CD4-positive, CD25-positive, alpha-beta regulatory T cell (primary cell): ENCODE measurements at places on chromosomes 5 and 9. TPM values are rescaled to one million over a fixed set of nuclear protein-coding genes. Genes with fewer than 3 reads are reported as not detected.
A peak's percentile ranks its signal among the peaks of the same experiment; 100 is the strongest.

DNA sequence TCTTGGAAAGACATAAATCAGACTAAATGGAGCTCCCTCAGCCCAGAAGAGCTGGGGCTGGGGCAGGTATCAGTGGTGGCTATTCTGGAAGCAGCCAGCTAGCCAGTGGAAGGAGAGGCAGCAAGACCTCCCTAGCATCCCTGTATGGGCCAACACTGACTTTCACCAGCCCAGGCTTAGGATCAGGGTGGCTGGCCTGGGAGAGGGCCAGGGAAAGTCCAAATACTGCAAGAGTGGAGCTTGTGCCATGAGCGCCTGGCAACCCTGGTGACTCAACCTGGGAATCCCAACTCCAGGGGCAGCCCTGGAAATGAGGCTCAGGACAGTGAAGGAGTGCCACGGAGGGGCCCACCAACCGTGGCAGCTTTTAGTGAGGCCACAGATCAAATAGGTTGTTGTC, 7.6 kb upstream of the IRF1 start:
- H3K27me3 ChIP-seq, result no peaks in the 10 kb centered on the region
- no peak for DNase-seq
- H3K27ac ChIP-seq, result peak overlapping the region; percentile 99
- peaks cover 58% of the 10 kb centered on the region for H3K4me1 ChIP-seq
- H3K4me3 ChIP-seq, result no peak overlapping the region

- DNase-seq, result no peak
- peaks cover 2% of the 10 kb centered on the region for H3K27me3 ChIP-seq
- no peak overlapping the region for H3K4me3 ChIP-seq
- H3K4me1 ChIP-seq, result no peaks in the 10 kb centered on the region
Observed at GRCh38 chr9:74867483-74867882, 20.2 kb downstream of the TRPM6 start.

DNA sequence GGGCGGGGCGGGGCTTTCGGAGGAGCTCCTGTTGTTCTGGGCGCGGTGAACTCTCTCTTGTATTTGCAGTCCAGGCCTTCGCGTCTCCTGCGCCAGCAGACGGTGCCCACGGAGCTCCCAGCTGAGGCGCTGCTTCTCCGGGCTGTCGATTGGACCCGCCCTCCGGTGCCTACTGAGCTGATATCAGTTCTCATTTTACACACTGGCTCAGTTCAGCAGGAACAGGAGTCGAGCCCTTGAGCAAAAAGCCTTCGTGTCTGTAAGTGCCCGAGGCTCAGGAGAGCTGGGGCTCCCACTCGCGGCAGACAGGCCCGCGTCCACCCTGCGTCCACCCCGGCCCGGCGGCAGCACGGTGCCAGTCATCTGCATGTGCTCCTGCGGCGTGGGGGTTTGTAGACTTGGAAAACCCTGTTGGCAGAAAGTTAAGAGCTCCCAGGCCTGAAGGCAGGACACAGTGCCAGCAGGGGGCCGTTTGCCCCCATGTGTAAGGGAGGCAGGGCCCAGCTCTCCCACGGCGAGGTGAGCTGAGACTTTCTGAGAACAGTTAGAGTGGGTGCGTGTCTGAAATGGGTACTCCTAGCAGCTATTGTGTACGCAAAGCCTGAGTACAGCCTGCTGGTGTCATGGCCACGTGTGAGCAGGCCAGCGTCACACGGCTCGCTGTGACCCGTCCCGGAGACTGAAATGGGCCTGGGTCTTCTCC, 231.5 kb downstream of the FANCC start:
- no peaks in the 10 kb centered on the region for H3K36me3 ChIP-seq
- H3K27me3 ChIP-seq, result no peaks in the 10 kb centered on the region
- no peak overlapping the region for H3K4me3 ChIP-seq
- H3K27ac ChIP-seq, result no peak overlapping the region
- no peaks in the 10 kb centered on the region for H3K4me1 ChIP-seq

GRCh38 chr5:139271201-139272027, 22.1 kb upstream of the MATR3 start:
- H3K27me3 ChIP-seq, result no peaks in the 10 kb centered on the region
- no peak overlapping the region for H3K27ac ChIP-seq
- no peak for DNase-seq
- H3K36me3 ChIP-seq, result no peaks in the 10 kb centered on the region
- peaks cover 35% of the 10 kb centered on the region for H3K4me1 ChIP-seq
- H3K4me3 ChIP-seq, result no peak overlapping the region

GRCh38 chr9:30507166-30507565, 1877.3 kb upstream of the ACO1 start:
- no peaks in the 10 kb centered on the region for H3K27me3 ChIP-seq
- H3K36me3 ChIP-seq, result no peaks in the 10 kb centered on the region
- H3K27ac ChIP-seq, result no peak overlapping the region
- DNase-seq, result no peak
- H3K4me3 ChIP-seq, result no peak overlapping the region
- H3K4me1 ChIP-seq, result no peaks in the 10 kb centered on the region

- H3K4me3 ChIP-seq, result no peak overlapping the region
- H3K36me3 ChIP-seq, result no peaks in the 10 kb centered on the region
- no peaks in the 10 kb centered on the region for H3K27me3 ChIP-seq
- H3K4me1 ChIP-seq, result no peaks in the 10 kb centered on the region
- DNase-seq, result no peak
Observed at GRCh38 chr9:13689925-13690324, 410.4 kb upstream of the MPDZ start.

DNA sequence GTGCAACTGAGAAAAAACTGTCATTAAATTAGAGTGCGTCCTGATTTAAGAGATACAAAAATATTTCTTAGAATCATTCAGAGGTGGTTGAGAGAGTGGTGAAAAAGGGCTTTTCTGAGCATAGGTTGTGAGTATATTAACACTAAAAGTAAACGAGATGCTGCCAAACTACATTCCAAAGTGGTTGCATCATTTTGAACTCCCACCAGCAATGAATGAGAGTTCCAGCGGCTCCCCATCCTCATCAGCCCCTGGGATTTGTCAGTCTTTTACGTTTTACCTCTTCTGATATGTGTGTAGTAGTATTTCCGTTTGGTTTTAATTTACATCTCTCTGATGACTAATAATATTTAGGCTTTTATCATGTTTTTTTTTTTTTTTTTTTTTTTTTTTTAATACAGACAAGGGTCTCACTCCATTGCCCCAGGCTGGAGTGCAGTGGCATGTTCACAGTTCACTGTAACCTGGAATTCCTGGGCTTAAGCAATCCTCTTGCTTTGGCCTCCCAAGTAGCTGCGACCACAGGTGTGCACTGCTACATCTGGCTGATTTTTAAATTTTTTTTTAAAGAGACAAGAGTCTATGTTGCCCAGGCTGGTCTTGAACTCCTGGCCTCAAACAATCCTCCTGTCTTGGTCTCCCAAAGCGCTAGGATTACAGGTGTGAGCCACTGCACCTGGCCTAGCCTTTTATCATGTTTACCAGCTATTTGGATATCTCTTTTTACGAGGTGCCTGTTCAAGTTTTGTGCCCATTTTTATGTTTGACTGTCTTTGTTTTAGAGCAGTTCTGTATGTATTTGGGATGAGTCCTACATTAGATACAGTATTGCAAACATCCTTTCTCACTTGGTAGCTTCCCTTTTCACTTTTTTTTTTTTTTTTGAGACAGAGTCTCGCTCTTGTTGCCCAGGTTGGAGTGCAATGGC, 17.0 kb downstream of the PRRT1B start:
- no peak overlapping the region for H3K4me3 ChIP-seq
- H3K27me3 ChIP-seq, result no peaks in the 10 kb centered on the region
- no peak for DNase-seq
- no peaks in the 10 kb centered on the region for H3K4me1 ChIP-seq

- H3K4me1 ChIP-seq, result no peaks in the 10 kb centered on the region
- no peak for DNase-seq
- H3K36me3 ChIP-seq, result no peaks in the 10 kb centered on the region
- peaks cover 26% of the 10 kb centered on the region for H3K27me3 ChIP-seq
- no peak overlapping the region for H3K27ac ChIP-seq
Observed at GRCh38 chr5:90548069-90548593, 10.5 kb upstream of the ADGRV1 start.

DNA sequence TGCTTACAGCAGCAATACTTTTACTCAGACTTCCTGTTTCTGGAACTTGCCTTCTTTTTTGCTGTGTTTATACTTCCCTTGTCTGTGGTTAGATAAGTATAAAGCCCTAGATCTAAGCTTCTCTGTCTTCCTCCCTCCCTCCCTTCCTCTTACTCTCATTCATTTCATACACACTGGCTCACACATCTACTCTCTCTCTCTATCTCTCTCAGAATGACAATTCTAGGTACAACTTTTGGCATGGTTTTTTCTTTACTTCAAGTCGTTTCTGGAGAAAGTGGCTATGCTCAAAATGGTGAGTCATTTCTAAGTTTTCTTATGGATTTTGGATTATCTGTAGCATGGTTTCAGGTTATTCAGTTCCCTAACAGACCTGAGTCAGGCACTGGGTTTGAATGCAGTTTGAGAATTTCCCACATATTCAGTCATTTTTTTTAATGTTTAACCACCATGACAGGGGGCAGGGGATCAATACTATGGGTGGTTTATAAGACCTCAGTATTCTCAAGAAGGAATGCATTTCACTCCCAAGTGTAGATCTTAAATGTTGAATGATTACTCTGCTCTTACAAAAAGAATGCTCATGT, at the start of gene IL7R:
Gene IL7R (plus strand): TSS at position 127 of the 587 bp plus-strand sequence. CDS start 87 bp downstream, at position 214.
- H3K4me3 ChIP-seq, result peak within 1 kb of the TSS; percentile 100
- H3K4me1 ChIP-seq, result peaks cover 69% of the 10 kb centered on the region
- peaks cover 26% of the 10 kb centered on the region for H3K36me3 ChIP-seq
- peak; percentile 76 for DNase-seq
- H3K27ac ChIP-seq, result peak within 1 kb of the TSS; percentile 98

GRCh38 chr5:72394688-72395087, 74.5 kb downstream of the PTCD2 start:
- no peak for DNase-seq
- H3K27me3 ChIP-seq, result peaks cover 3% of the 10 kb centered on the region
- no peaks in the 10 kb centered on the region for H3K36me3 ChIP-seq
- no peaks in the 10 kb centered on the region for H3K4me1 ChIP-seq
- no peak overlapping the region for H3K27ac ChIP-seq
- H3K4me3 ChIP-seq, result no peak overlapping the region

- no peak for DNase-seq
- no peaks in the 10 kb centered on the region for H3K36me3 ChIP-seq
- peaks cover 41% of the 10 kb centered on the region for H3K4me1 ChIP-seq
- H3K27ac ChIP-seq, result no peak overlapping the region
Observed at GRCh38 chr5:10448754-10449360, 7.2 kb downstream of the ROPN1L start.

DNA sequence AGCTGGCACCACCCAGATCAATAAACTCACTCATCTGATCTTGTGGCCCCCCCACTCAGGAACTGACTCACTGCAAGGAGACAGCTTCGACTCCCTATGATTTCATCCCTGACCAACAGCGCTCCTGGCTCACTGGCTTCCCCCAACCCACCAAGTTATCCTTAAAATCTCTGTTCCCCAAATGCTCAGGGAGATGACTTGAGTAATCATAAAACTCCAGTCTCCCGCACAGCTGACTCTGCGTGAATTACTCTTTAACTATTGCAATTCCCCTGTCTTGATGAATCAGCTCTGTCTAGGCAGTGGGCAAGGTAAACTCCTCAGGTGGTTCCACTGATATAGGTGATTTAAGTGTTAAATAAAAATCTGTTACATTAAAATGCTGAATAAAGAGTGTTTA, 1.9 kb upstream of the TRIM32 start:
- H3K27me3 ChIP-seq, result no peaks in the 10 kb centered on the region
- H3K4me1 ChIP-seq, result peaks cover 44% of the 10 kb centered on the region
- no peak for DNase-seq
- H3K27ac ChIP-seq, result no peak overlapping the region
- peak overlapping the region; percentile 8 for H3K4me3 ChIP-seq

- H3K4me3 ChIP-seq, result no peak overlapping the region
- no peak overlapping the region for H3K27ac ChIP-seq
- no peaks in the 10 kb centered on the region for H3K4me1 ChIP-seq
Observed at GRCh38 chr9:114096041-114096511, 3.0 kb downstream of the KIF12 start.

GRCh38 chr5:44048276-44048984, 340.8 kb downstream of the FGF10 start:
- H3K4me3 ChIP-seq, result no peak overlapping the region
- no peak overlapping the region for H3K27ac ChIP-seq
- H3K4me1 ChIP-seq, result no peaks in the 10 kb centered on the region
- H3K36me3 ChIP-seq, result no peaks in the 10 kb centered on the region
- no peaks in the 10 kb centered on the region for H3K27me3 ChIP-seq

DNA sequence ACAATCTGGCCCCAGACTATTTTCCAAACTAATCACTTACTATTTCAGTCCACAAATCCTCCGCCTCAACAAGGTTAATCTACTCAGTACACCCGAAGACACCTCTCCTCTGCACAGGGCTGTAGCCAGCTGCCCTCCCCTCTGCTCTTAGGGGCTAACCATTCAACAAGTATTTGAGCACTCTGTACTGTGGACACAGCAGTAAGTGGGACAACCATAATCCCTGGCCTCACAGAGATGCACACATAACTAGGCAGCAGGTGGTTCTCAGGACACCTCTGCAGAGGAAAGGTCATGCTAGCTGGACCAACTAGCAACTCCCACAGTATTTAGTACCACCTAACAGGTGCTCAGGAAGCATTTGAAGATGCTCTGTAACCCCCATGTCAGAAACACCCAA, 5.5 kb downstream of the CAMSAP1 start:
- peaks cover 26% of the 10 kb centered on the region for H3K4me1 ChIP-seq
- H3K36me3 ChIP-seq, result no peaks in the 10 kb centered on the region
- no peak for DNase-seq
- no peak overlapping the region for H3K27ac ChIP-seq

DNA sequence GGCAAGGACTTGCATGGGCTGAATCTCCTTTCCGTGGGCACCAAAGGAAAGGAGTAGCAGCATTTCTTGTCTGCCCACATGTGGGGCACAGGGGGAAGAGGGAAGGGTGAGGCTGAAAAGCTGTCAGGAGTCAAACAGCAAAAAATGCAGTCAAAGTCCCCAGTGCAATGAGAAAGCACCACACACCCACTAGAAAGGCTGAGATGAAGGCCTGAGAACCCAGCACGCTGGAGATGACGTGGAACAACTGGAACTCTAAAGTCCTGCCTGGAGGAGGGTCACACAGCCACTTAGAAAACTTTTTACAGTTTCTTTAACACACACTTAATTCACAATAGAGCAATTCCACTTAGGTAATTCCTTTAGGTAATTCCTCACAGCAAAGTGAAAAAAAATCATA, 94.6 kb upstream of the IGFBPL1 start:
- H3K27ac ChIP-seq, result no peak overlapping the region
- DNase-seq, result no peak
- no peaks in the 10 kb centered on the region for H3K36me3 ChIP-seq
- H3K4me1 ChIP-seq, result no peaks in the 10 kb centered on the region
- no peak overlapping the region for H3K4me3 ChIP-seq

- H3K4me3 ChIP-seq, result peak overlapping the region; percentile 27
- peak; percentile 90 for DNase-seq
- H3K27me3 ChIP-seq, result no peaks in the 10 kb centered on the region
- peak overlapping the region; percentile 65 for H3K27ac ChIP-seq
- peaks cover 67% of the 10 kb centered on the region for H3K4me1 ChIP-seq
- H3K36me3 ChIP-seq, result peaks cover 12% of the 10 kb centered on the region
Observed at GRCh38 chr5:80181618-80182211, 74.1 kb downstream of the SERINC5 start.

- peaks cover 56% of the 10 kb centered on the region for H3K4me1 ChIP-seq
- H3K27ac ChIP-seq, result peak overlapping the region; percentile 79
- H3K36me3 ChIP-seq, result peaks cover 27% of the 10 kb centered on the region
- DNase-seq, result peak; percentile 34
Observed at GRCh38 chr5:149358294-149358651, 427 bp downstream of the PCYOX1L start.

- H3K4me1 ChIP-seq, result no peaks in the 10 kb centered on the region
- H3K27ac ChIP-seq, result no peak overlapping the region
- peaks cover 50% of the 10 kb centered on the region for H3K36me3 ChIP-seq
- no peak overlapping the region for H3K4me3 ChIP-seq
Observed at GRCh38 chr9:89362647-89363310, 44.5 kb downstream of the SECISBP2 start.

The AGPAT2 gene
- total RNA-seq, result 11.0 TPM

The AFAP1L1 gene
- total RNA-seq, result not detected

The CER1 gene
- total RNA-seq, result not detected

The SMIM33 gene
- 0.54 TPM for total RNA-seq

The PROB1 gene
- 1.2 TPM for total RNA-seq
